ENCODE measurements at places on chromosomes 1 and 21.

- DNase-seq, result peak; percentile 27
Measured at GRCh38 chr1:65495137-65495536, 74.7 kb downstream of the LEPR start.

GRCh38 chr1:45608175-45609156, 15.4 kb downstream of the CCDC17 start:
- no peak for DNase-seq

DNA sequence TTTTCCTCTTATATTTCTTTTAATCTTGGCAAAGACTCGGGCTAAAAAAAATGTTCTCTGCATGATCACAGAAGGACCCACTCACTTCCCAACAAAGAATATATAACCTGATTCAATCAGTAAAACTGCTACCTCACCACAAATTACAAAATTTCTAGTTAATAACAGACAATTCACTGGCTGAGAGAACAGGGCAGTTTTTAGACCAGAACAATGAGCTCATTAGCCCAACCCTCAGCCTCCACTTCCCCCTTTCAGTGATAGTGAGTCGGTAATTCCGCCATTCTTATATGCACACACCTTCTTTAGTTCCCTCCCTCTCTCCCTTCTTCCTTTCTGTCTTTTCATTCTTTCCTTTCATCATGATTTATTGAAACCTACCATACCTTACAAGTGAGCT, 8.9 kb downstream of the SIPA1L2 start:
- no peak for DNase-seq

- peak; percentile 67 for DNase-seq
Measured at GRCh38 chr1:234628089-234628488, 18.1 kb upstream of the IRF2BP2 start.

GRCh38 chr1:145845144-145845513, 301 bp upstream of the NUDT17 start:
- DNase-seq, result no peak

DNA sequence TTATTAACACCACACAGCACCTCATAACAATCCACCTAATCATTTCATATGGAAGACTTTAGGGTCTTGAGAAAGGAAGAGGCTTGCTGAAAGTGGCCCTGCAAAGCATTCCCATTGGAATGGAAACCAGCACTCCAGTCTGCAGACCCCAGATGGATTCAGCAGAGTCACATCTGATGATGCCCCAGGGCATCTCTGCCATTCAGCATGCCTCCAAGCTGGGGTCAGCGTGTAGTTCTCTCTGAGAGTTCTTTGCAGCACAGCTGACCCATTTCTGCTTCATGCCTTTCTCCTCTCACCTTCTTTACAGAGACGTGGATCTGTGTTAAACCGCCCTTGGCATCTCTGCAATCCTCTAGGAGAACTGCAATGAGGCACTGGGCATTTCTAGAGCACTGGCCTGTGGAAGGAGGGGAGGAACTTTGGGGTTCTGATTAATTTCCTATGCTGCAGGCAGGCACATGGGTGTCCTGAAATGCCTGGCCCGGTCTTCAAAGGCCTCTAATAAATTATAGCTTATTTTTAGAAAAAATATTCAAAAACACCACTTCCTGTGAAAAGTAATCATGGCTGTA, 2.6 kb upstream of the LUZP1 start:
- DNase-seq, result no peak

DNA sequence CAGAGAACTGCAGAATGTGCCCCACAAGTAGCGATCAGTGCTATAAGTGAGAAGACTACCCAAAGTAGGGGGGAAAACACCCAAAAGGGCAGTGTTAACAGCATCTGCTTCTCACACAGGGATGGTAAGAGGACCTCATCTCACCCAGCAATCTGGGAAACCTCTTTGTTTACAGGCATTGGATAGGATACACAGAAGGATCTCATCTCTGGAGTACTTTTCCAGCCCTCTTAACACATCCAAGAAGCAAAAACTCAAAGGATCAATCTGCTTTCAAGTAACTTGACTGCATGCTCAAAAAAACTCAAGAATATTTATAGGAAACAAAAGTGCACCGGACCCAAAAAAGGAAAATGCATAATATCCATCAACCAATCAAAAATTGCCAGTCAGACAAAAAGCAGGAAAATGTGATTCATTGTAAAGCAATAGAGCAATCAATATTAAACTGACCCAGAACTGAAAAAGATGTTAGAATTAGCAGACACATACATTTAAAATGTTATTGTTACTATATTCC, 311.0 kb upstream of the CXADR start:
- DNase-seq, result no peak

DNA sequence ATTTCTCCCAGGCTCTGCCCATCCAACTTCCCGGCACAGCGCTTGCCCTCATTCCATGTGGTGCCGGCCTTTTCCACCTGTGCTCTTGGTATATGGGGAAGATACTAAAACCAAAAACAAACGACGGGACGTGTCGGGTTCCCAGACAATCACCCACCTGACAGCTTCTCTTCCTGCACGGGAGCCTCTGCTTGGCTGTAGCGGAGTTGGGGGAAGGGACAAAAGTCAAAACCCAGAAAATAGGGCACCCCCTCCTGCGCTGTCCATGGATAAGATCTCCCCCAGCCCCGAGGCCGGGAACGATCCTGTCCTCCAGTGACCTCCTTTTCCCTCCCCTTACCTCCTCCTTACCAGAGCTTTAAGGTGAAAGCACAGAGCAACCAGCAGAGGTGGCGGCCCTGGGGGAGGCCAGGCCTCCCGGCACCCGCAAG, 640 bp downstream of the JTB start:
- peak; percentile 28 for DNase-seq

- no peak for DNase-seq
Measured at GRCh38 chr21:30014886-30015285, 75.1 kb upstream of the GRIK1 start.

DNA sequence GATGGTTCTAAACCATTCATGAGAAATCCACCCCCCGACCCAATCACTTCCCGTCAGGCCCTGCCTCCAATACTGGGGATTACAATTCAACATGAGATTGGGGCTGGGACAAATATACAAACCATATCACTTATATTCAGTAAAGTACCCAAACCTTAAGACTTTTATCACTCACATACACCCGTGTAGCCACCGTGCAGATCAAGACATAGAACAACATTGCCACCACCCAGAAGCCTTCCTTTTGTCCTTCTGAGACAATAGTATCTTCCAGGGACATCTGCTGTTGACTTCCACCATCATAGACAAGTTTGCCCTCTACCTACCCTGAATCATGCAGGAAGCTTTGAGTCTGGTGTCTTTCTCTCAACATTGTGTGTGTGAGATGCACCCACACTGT, 37.5 kb downstream of the CLIC6 start:
- DNase-seq, result no peak

GRCh38 chr1:92848201-92848600, 16.4 kb downstream of the RPL5 start:
- DNase-seq, result no peak

- no peak for DNase-seq
Measured at GRCh38 chr1:210490781-210491180, 162.1 kb downstream of the HHAT start.
